ENCODE measurements at places on chromosomes 4 and X.

DNA sequence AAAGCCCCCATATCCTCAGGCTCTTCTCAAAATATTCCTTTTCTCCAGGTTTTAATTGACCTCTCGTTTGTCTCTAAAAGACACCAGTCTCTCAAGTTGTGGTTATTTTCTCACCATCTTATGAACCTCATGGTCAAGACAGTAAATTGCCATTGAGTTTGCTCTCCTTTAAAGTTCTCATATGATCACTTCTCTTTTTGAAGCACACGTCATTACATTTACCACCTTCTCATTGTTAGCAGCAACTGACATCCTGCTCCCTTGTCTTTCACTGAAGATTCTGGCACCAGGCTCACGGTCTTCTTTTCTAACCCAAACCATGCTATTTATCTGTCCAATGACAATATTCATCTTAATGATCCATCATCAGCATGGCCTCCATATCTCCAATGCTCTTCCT, 324.2 kb downstream of the TMA16 start:
- DNase-seq, result no peak

DNA sequence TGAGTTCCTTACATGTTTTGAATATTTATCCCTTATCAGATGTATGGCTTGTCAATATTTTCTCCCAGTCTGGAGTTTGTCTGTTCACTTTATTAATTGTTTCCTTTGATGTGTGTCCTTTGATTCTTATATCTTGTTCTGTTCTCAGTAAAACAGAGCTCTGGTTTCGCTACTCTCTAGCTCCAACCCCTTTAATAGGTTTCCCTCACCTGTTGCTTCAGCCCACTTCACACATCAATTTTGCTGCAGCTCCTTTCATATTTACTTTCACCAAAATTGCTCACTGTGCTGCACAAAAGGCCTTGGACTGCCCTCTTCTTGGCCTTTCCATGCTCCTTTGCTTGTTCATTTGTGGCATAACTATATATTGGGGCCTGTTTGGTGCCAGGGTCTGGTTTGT, 85.1 kb downstream of the CFAP299 start:
- DNase-seq, result no peak

DNA sequence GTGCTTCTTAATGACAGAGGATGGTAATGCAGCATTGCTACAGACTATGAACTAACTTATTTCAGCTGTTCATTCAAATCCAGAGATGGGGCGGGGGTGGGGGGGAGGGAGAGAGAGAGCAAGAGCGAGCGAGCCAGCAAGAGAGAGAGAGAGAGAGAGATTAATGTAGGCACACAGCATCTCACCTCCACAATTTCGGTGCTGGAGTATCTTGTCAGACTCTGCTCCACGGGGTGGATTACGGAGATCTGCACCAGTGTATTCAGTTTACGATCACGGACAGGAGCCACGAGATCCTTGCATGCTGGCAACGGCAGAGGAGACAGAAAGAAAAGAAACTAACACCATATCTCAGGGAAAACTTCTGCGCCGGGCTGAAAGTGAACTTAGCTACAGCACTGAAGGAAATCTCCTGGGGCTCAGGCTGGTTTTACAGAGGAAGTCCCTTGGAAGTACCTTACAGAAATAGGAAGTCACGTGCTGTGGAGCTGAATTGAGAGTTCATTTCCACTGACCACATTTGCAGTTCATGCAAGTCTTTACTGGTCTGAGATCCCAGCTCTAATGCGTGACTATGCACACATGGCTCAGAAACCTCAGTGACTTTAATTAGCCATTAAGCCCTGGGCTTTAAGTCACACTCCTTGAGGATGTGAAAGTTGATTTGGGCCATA, 440.9 kb downstream of the INPP4B start:
- peak; percentile 42 for DNase-seq

- no peak for DNase-seq
Measured at GRCh38 chr4:99987681-99988080, 37.6 kb upstream of the H2AZ1 start.

- no peak for DNase-seq
Measured at GRCh38 chrX:6067600-6067999, 161.1 kb downstream of the NLGN4X start.

DNA sequence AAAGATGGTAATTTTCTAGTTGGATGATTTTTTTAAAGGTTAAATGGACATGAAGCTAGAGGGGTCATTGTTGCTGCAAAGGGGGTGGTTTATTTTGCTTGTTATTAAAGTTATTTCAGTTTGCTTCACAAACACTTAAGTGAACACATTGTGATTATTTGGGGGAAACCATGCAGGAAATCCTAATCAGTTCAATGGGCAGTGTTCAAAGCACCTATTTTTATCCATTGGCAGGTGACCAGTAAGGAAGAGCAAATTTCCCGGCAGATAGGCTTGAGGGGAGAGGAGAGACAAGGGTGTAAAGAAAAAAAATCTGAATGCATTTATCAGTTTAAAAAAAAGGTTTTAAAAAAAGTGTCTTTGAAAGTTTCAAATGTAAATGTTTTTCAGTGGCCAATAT, 17.6 kb downstream of the GPR174 start:
- no peak for DNase-seq

DNA sequence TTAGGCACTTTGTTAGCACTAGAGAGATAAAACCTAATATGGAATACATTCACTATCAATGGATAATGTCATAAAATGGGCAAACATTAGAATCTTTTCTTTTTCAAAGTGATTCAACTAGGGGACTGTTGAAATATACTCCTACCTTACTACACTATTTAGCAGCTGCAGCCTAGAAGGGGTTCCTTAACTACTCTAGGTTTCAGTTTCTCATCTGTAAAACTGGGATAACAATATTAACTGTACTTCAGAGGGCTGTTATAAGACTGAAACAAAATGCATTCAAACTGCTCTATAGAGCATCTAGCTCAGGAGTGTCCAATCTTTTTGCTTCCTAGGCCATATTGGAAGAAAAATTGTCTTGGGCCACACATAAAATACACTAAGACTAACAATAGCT, 147.4 kb downstream of the CDS1 start:
- DNase-seq, result no peak

- no peak for DNase-seq
Measured at GRCh38 chr4:21184788-21185187, 484.5 kb downstream of the PACRGL start.

GRCh38 chr4:183072176-183072575, 26.9 kb upstream of the WWC2 start:
- no peak for DNase-seq

GRCh38 chr4:183081116-183081469, 18.0 kb upstream of the WWC2 start:
- no peak for DNase-seq

DNA sequence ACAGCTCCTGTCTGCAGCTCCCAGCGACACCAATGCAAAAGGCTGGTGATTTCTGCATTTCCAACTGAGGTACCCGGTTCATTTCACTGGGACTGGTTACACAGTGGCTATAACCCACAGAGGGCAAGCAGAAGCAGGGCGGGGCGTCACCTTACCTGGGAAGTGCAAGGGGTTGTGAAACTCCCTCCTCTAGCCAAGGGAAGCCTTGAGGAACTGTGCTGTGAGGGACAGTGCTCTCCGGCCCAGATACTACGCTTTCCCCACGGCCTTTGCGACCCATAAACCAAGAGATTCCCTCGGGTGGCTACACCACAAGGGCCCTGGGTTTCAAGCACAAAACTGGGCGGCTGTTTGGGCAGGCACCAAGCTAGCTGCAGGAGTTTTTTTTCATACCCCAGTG, 218.9 kb downstream of the PPP3CA start:
- no peak for DNase-seq

GRCh38 chrX:4382273-4382672, 668.8 kb upstream of the PRKX start:
- DNase-seq, result no peak

DNA sequence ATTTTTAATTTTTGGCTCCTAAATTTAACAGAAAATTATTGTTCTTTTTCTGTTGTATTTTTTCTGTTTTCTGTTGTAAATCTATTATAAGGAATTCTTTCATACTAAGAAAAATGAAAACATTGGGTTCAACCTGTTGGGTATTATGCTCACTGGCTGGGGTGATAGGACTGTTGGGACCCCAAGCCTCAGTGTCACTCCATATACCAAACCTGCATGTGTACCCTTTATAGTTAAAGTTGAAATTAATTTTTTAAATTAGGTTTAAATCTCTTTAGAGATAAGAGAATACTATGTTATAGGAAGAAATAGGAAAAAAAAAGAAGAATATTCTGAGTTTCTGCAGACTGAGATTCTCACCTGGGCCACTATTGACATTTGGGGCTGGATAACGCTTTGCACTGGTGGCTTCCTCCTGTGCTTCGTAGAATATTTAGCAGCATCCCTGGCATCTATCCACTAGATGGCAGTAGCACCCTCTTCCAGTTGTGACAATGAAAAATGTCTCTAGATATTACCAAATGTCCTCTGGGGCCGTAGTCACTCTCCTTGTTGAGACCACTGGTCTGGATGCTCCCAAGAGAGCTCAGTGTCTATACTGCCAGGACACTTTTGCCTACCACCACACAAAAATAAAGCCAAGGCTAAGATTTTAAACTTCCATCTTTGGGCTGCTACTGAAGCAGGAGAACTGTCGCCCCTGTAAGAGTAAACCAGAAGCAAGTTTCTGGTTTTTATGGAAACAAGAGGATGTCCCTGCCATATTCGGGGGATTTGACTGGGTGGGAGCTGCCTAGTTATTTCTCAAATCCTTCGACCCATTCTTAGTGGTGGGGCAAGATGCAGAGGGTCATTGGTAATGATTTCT, 22.4 kb upstream of the CLTRN start:
- peak; percentile 21 for DNase-seq

GRCh38 chrX:11739776-11740175, 18.3 kb upstream of the MSL3 start:
- no peak for DNase-seq

GRCh38 chrX:107825698-107826237, at the start of gene MID2:
Gene MID2 (plus strand): TSS chrX:107825866. CDS start chrX:107826427, 561 bp downstream.
- DNase-seq, result peak; percentile 36

DNA sequence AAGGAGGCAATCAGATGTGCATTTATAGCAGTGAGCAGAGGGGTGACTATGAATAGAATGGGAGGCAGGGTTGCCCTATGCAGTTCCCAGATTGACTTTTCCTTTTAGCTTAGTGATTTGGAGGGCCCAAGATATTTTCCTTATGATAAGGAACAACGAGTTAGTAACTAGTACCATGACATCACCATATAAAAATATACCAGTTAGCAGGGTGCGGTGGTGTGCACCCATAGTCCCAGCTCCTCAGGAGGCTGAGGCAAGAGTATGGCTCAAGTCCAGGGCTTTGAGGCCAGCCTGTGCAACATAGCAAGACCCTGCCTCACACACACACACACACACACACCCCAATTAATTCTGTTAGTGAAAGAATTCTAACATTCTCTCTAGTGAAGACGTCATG, 53.0 kb downstream of the IL13RA2 start:
- DNase-seq, result no peak

Measured in activated effector memory CD4-positive, alpha-beta T cell treated with Interleukin-2 at 50 U/mL for 16 hours (primary cell).